ENCODE measurements at places on chromosomes 12 and 14.
A peak's percentile ranks its signal among the peaks of the same experiment; 100 is the strongest.

- no peak for DNase-seq
Measured at GRCh38 chr12:56957229-56958052, at the start of gene RDH16. TSS of gene RDH16 (minus strand) at chr12:56957608. CDS start at chr12:56957462, 146 bp downstream.

DNA sequence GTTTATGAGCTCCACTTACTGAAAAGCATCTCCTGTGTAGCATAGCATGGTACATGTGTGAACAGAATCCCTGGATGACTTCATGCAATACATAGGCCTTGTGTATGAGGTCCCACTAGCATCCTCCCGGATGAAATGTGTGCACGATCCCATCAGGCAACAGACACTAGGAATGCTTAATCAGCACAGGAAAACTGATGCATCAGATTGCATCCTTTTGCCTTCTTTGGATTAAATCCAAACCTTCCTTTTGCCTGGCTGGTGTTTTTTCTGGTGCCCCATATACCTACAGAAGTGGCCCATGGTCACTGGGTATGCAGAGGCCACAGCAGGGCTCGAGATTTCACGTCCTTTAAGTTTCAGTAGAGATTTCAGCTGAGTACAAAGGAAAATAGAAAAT is 120.9 kb upstream of the COCH start:
- DNase-seq: no peak

- peak; percentile 28 for DNase-seq
Measured at GRCh38 chr12:57632073-57632957, 686 bp downstream of the B4GALNT1 start.

DNA sequence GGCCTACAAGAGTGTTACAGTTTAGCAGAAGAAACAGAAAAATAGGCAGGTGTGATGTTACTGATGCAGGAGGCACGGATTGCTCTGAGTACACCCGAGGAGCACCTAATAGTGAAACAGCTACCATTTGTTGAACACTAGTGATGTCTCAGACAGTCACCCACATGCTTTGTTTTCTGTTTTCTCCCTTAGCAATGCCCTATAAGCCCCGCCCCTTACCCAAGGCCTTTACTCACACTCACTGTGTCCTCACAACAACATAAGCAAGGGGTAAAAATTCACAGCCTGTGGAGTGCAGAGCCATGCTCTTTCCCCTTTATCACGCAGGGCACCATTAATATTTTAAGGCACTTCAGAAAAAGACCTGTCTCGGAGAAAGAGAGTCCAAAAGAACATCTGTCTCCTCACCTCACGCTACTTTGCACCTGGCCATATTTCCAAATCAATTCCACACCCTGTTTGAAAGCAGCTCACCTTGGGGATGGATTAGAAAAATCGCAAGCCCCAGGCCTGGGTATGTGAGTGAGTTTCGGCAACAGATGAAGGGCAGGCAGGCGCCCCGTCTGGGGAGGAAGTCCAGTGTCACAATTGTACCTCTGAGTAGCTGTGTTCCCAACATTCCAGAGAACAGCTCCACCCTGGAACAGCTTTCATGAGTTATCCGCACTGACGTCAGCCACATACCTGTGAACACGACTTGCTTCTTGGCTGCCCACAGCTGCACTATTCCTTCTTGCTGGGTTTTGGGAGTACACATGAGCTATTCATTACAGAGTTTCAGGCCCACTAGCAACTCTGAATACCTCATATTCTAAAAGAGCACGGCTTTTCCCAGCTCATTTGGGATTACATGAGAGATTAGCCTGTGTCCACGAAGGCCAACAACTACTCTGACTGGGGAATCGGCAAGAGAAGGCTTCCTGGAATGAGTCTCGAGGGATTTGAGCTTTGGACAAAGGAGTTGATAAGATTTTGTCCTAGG is 26.0 kb downstream of the MAPK1IP1L start:
- no peak for DNase-seq

DNA sequence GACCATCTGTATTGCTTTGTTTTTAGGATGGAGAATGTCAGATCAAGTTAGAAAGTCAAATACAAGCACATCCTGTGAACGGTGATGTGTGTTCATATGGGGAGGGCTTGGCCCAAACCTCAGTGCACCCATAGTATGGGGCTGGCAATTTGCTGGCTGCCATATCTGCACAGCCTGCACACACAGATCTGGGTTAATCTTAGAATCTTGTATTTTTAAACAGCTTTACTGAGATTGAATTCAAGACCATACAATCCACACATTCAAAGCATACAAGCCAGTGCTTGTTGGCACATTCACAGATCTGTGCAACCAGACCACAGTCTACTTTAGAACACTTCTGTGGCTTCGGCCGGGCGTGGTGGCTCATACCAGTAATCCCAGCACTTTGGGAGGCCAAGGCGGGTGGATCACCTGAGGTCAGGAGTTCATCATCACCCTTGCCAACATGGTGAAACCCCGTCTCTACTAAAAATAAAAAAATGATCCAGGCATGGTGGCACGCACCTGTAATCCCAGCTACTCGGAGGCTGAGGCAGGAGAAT is 90.4 kb downstream of the CCDC92 start:
- no peak for DNase-seq

- no peak for DNase-seq
Measured at GRCh38 chr12:70258605-70259403, 15.6 kb downstream of the CNOT2 start.

DNA sequence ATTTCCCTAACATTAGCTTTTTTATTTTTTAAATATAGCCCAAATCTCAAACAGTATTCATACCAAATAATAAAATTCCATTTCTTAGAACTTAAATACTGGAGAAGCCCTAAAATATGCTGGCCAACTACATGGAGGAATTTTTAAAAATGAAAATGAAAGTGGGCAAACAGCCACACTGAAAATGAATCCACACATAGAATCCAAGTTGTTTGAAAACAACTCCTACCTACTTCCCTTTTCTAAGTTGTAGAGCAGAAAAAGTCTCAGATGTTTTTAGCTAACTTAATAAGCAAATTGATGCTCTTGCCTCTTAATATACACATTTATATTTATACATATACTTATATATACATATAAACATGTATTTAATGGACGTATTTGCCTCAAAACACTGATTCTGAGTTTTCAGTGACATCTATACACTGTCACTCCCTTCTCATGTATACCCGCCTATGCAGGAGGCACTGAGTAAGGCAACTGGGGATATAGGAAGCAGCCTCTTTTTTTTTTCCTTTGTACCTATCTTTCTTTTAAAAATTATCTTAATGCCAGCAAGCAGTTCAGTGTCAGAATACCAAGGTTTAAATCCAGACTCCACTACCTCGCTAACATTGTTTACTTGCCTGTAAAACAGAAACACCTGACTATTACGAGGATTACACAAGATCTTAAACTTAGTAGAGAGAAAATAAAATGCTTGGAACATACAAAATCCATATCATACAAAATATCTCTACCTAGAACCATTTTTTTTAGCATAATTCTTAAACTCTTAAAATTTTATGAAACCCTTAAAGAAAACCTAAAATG is 13.3 kb downstream of the DICER1 start:
- no peak for DNase-seq

GRCh38 chr12:66345212-66345611 is 42.9 kb downstream of the HELB start:
- no peak for DNase-seq

DNA sequence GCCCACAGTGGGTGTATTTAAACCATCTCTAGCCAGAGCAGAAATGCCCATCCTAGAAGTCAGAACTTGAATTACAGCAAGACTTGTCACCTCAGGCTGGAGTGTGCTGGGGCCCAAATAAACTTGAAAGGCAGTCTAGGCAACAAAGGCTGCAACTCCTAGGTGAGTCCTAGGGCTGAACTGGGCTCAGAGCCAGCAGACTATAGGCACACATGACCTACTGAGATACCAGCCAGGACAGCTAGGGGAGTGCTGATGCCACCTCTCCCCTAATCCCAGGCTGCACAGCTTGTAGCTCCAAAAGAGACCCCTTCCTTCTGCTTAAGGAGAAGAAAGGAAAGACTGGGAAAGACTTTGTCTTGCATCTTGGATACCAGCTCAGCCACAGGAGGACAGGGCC is 106.0 kb downstream of the TXNDC16 start:
- no peak for DNase-seq

DNA sequence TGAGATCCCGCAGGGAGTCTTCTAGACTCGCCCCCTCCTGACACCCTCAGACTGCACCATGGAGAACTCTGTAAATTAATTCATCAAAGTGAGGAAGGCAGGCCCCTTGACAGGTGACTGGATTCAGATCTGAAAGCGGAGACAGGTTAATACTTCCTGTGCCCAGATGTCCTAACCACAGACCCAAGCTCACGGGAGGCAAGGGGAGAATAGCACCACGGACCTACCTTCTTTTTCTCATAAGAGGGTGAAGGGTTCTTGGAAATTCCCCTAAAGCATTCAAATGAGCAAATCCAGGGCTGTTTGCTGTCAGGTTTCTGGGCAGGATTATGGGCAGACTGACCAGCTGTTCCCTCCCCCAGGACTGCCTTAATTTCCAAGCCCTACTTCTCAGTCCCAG is 170.0 kb downstream of the ZFP36L1 start:
- no peak for DNase-seq

- no peak for DNase-seq
Measured at GRCh38 chr12:113874999-113875561, 91.0 kb downstream of the RBM19 start.

DNA sequence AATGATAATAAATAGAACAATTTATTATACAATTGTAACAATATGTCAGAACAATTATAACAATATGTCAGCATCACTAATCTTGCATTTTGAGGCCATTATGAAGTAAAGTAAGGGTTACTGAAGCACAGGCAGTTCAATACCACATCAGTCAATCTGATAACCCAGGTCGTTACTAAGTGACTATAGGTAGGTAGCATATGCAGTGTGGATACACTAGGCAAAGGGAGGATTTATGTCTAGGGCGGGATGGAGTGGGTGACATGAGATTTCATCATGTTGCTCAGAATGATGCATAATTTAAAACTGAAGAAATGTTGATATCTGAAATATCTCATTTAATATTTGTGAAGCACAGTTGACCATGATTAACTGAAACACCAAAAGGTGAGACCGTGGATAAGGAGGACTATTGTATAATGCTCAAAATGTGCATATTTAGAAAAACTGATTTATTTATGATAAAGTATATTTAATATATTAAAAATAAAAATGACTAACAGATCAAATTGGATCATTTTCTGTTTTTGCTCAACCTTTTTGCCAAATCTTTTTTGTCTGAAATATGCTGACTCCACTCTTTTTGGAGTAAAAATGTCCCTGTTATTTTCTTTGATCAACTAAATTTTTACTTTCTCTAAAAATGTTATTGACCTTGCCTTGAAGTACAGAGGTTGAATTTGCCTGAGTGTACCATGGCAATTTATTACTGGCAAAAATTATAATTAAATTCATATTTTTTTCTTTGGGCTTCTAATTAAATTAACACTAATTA is 1189.4 kb upstream of the USP15 start:
- no peak for DNase-seq

DNA sequence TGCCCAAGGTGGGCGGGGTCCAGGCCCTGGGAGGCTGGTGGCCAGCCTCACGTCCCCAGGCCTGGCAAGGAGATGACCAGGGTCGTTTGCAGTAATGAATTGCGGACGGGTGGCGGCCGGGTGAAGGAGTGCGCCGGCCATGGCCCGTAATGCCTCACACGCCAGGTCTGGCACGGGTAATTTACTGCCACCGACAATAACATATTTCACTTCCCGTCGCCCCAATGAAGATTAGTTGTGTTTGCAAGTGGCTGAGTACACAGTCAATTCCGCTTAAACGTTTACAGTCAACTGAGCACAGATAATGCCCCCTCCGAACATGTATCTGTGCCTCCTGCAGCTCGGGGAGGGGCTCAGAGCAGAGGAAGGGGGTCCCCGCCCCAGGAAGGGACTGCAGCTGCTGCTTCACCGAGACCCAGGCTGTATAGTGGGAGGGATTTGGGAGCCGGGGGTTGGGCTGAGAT is 48.3 kb downstream of the MVK start:
- DNase-seq: no peak

GRCh38 chr14:50854521-50854920 is 17.3 kb upstream of the ABHD12B start:
- DNase-seq: no peak

GRCh38 chr12:41419131-41419893 is 231.2 kb downstream of the PDZRN4 start:
- DNase-seq: no peak

DNA sequence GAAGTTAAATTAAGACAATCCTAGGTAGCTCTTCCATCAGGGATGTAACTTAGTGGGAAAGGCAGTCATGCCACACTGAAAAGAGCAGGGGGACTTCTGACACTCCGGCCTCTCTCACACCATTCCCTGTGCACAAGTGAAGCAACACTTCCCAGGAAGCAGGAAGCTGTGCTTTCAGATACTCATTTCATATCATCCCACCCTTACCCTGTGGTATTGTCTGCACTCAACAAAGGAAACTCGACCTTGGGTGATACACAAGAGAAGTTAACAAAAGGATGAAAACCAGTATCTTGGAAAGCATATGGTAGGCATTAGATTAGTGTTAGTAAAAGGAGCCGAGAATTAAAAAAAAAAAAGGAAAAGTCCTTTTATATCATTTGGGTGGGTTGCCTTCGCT is 61.3 kb upstream of the MDM1 start:
- no peak for DNase-seq

DNA sequence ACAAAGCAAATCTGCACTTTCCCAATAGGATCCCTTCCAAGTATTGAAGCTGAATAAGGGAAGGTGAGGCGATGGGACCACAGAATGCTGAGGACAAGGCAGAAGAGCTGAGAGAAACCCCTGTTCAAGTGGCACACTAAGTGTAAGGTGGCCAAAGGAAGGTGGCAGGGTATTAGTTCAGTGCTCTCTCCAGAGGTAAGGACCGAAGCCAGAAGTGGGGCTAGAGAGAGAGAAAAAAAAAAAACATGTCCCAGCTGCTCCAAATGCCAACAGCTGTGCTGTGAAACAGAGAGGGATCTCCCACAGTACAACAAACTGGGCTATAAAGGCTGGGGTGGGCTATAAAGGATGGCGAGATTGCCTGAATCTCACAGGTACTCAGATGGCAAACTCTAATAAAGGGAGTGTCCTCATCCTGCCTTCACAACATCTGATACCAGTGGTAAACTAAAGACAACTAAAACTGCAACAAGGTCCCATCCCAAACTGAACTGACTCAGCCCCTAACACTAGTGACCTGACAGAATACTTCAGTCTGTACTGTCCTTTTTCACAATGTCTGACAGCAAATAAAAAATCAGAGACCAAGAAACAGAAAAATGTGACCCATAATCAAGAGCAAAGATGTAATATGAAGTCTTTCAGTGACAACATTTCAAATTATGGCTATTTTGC is 47.9 kb downstream of the CDK17 start:
- no peak for DNase-seq

DNA sequence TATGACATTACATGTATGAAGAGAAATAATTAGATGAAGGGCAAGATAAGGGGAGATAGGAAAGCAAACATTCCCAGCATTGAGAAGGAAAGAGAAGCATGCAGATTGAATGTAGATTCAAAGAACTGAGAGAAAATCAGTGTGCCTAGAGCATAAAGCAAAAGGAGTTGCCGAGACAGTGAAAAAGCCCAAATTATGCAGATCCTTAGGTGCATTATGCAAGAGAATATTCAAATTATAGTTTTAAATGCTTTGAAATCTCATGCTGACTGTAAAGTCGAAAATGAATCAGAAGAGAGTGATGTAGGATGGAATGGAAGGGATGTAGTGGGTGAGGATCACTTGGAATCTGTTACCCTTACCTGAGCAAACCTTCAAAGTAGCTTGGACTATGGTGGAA is 49.9 kb downstream of the PPP4R4 start:
- no peak for DNase-seq

Measured in GM12891 (cell line).